Trophoblast cell (in vitro differentiated cells and primary cell): ENCODE measurements at places on chromosomes 3 and 15.
A peak's percentile ranks its signal among the peaks of the same experiment; 100 is the strongest.

DNA sequence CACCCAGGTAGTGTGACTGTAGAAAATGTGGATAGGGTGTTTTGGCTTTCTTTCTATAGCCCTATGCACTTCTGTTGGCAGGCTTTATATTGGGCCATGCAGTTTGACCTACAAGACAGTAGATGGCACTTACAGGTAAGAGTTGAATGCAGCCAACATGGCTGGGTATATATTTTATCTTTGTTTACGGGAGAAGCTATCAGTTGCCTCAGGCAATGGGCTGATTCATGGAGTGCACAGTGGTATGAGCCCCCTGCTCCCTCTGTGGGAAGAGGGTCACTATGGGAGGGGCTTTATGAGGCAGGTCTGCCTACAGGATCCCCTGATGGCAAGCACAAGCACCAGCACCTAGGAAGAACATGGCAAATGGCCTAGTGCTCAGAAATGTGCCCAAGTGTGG lies 301.2 kb upstream of the CDIN1 start:
- H3K27ac ChIP-seq: no peak overlapping the region
- H3K4me1 ChIP-seq: no peaks in the 10 kb centered on the region
- no peak for DNase-seq
- H3K4me3 ChIP-seq: no peak overlapping the region
- H3K27me3 ChIP-seq: no peaks in the 10 kb centered on the region
- no peaks in the 10 kb centered on the region for H3K36me3 ChIP-seq

GRCh38 chr15:74328331-74329056 lies 39.0 kb downstream of the CYP11A1 start:
- DNase-seq: no peak
- no peaks in the 10 kb centered on the region for H3K27me3 ChIP-seq
- no peak overlapping the region for H3K27ac ChIP-seq
- no peaks in the 10 kb centered on the region for H3K36me3 ChIP-seq
- H3K4me3 ChIP-seq: no peak overlapping the region

GRCh38 chr15:58201516-58201915 lies 63.3 kb downstream of the AQP9 start:
- no peak overlapping the region for H3K4me3 ChIP-seq
- no peaks in the 10 kb centered on the region for H3K27me3 ChIP-seq
- H3K4me1 ChIP-seq: no peaks in the 10 kb centered on the region
- DNase-seq: no peak
- no peaks in the 10 kb centered on the region for H3K36me3 ChIP-seq

DNA sequence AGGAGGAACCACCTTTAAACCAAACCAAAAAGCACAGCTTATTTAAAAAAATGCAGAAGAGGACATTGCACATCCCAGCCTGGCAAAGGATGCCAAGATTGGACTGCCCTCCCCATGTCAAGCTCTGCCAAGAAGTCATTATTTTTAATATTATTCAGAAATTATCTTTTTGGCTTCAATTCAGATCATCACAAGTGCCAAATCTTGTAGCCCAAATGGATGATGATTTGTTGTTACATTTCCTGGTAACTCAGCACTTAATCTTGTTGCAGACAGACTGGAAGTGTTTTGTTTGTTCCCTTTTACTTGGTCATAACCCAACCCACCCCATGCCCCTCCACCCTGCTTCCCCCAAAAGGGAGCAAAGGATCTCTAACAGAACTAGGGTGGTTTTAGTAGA lies 28.1 kb upstream of the LXN start:
- no peak overlapping the region for H3K27ac ChIP-seq
- H3K4me3 ChIP-seq: no peak overlapping the region
- no peaks in the 10 kb centered on the region for H3K27me3 ChIP-seq
- no peaks in the 10 kb centered on the region for H3K36me3 ChIP-seq

- H3K27me3 ChIP-seq: no peaks in the 10 kb centered on the region
- H3K27ac ChIP-seq: no peak overlapping the region
- DNase-seq: no peak
- H3K36me3 ChIP-seq: peaks cover 23% of the 10 kb centered on the region
- no peak overlapping the region for H3K4me3 ChIP-seq
These were observed 54.1 kb upstream of the FURIN start for GRCh38 chr15:90814191-90814821.

- H3K4me3 ChIP-seq: no peak overlapping the region
- peaks cover 9% of the 10 kb centered on the region for H3K4me1 ChIP-seq
- no peaks in the 10 kb centered on the region for H3K27me3 ChIP-seq
- H3K27ac ChIP-seq: no peak overlapping the region
- no peaks in the 10 kb centered on the region for H3K36me3 ChIP-seq
These were observed 19.8 kb downstream of the ST3GAL6 start for GRCh38 chr3:98782824-98783500.

- no peaks in the 10 kb centered on the region for H3K4me1 ChIP-seq
- H3K36me3 ChIP-seq: no peaks in the 10 kb centered on the region
- H3K4me3 ChIP-seq: no peak overlapping the region
These were observed 1216.9 kb upstream of the GBE1 start for GRCh38 chr3:82978368-82978767.

DNA sequence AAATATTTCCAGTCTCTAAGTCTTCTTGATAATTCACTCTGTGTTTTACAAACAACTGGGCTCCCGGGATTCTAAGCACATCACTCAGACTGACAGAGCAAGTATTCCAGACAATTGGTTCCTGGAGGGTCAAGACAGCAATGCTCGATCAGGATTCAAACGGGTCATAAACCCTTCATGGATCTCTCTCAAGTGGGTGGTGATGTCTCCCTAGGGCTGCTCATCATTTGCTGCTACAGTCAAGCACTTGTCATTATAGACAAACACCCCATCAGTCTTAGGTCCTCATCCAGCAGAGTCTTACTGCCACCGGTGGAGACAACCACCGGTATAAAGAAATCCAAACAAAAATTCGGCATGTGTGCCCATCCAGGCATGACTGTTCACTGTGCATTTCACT lies 921.1 kb downstream of the FHIT start:
- no peak overlapping the region for H3K4me3 ChIP-seq
- no peak for DNase-seq
- no peaks in the 10 kb centered on the region for H3K27me3 ChIP-seq
- H3K27ac ChIP-seq: no peak overlapping the region
- H3K36me3 ChIP-seq: no peaks in the 10 kb centered on the region

DNA sequence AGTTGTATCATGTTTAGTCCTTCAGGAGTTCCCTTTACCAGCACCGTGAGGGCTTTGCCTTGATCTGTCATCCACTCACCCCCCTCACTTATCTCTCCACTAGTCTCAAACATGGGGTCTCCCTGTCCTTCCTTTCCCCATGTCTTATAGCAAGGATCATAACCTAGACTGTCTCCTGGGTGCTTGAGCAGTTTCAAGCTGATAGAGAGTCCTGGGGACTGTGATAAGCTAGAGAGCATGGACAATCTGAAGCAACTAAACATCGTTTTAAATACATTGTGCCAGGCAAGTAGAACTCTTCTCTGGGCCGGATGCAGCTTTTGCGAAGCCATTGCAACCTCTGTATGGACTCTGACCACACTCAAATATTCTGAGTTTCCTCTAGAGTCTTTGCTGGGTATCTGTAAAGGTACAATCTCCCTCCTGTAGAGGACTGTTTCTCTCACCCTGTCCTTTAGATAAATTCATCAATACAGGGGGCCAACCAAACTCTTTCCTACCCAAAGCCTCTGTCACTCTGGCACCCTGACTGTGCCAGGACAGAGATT lies 684.6 kb upstream of the NR2F2 start:
- H3K27ac ChIP-seq: no peak overlapping the region
- H3K36me3 ChIP-seq: no peaks in the 10 kb centered on the region
- no peak for DNase-seq
- H3K4me1 ChIP-seq: no peaks in the 10 kb centered on the region
- no peak overlapping the region for H3K4me3 ChIP-seq
- no peaks in the 10 kb centered on the region for H3K27me3 ChIP-seq

DNA sequence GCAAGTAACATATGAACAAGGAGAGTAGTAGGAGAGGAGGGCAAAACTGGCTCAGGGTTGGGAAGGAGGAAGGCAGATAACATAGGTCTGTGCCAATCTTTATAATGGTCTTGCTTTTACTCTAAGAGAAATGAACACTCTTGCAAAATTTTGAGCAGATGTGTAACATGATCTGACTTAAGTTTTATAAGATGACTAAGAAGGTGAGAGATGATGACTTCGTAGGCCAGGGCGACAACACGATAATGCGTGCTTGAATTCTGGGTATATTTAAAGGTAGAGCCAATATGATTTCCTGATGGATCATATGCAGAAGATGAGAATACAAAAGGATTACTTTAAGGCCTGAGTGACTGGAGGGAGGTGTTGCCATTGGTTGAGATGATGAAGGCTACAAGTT lies 265.4 kb upstream of the KCNMB2 start:
- H3K27me3 ChIP-seq: no peaks in the 10 kb centered on the region
- H3K4me3 ChIP-seq: no peak overlapping the region
- H3K27ac ChIP-seq: no peak overlapping the region
- DNase-seq: no peak
- H3K4me1 ChIP-seq: no peaks in the 10 kb centered on the region

GRCh38 chr3:172325461-172325860 lies 122.8 kb downstream of the GHSR start:
- no peak overlapping the region for H3K27ac ChIP-seq
- no peak for DNase-seq
- peaks cover 42% of the 10 kb centered on the region for H3K36me3 ChIP-seq
- no peaks in the 10 kb centered on the region for H3K4me1 ChIP-seq
- H3K4me3 ChIP-seq: no peak overlapping the region

DNA sequence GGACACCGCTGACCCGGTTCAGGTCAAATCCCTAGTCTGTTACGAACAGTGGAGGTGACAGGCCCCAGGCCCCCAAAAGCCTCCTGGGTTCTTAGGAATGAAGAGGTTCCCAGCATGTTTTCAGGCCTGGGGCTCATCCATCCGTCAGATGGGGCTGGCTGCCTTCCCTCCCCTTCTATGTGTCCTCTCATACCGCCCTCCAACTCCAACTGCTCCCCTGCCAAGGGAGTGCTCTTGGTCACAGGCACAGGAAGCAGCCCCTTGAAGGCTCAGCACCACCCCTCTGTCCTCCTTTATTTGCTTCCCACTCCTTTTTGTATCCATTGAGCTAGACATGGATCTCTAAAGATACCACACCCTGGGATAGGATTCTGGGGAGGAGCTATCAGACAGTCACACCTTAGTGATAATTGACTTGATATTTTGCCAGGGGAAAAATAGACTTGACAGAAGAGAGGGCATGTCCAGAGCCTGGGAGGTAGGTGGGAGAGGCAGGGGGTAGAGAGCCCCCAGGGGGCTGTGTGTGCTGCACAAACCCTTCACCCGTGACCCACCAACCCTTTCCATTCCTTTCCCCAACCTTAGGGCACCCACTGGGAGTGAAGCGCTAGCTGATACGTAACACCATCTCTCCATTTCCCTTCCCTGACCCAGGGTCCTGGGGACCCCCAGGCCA lies 10.7 kb upstream of the CSPG4 start:
- no peak overlapping the region for H3K4me3 ChIP-seq
- H3K4me1 ChIP-seq: peaks cover 8% of the 10 kb centered on the region
- DNase-seq: peak; percentile 41

GRCh38 chr3:173006006-173006405 lies 135.0 kb downstream of the SPATA16 start:
- no peak overlapping the region for H3K4me3 ChIP-seq
- H3K27me3 ChIP-seq: no peaks in the 10 kb centered on the region
- H3K4me1 ChIP-seq: no peaks in the 10 kb centered on the region

- DNase-seq: peak; percentile 29
- no peak overlapping the region for H3K27ac ChIP-seq
- H3K4me1 ChIP-seq: peaks cover 7% of the 10 kb centered on the region
- H3K36me3 ChIP-seq: no peaks in the 10 kb centered on the region
- peak overlapping the region; percentile 83 for H3K4me3 ChIP-seq
These were observed 993 bp downstream of the PLCL2 start for GRCh38 chr3:16885593-16886302.

DNA sequence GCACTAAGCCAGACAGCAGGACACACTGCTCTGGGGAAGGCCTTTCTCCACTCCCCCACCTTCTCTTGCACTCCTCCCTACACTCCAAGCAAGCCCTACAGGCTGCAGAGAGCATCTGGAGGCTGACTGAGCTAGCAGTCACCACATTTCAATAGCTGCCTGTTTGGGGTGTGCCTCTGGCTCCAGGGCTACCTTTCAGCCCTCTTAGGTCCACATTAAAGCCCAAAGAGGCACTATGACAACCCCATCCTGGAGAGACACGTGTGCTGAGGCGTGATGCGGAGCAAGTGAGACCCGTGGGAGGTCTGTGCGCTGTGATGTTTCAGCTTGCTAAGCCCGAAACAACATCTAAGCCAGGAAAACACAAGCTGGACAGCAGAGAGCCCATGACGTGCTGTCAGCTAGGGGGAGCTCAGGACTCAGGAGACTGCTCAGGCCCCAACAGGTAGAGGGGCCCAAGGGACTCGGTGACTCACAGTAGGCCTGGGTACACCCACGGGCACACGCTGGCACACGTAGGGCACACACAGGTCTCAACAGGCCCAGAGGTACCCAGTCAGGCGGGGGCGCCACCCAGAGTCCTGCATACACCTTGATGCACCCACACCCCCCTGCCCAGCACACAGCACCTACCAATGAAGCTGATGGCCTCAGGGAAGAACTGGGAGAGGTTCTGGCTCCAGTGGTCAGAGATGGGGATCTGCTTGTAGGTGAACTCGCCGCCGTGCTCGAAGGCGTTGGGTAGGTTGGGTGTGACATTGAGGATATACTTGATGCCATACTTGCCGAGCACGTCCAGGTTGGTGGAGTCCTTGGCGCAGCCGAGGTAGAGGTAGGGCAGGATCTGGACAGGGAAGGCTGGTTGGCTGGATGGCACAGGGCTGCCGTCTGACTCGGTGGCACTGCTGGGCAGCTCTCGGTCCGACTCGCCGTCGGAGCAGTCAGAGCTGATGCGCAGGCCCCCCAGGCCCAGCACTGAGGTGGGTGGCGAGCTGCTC lies 2.8 kb downstream of the DUSP7 start:
- peaks cover 32% of the 10 kb centered on the region for H3K36me3 ChIP-seq
- peaks cover 25% of the 10 kb centered on the region for H3K4me1 ChIP-seq
- DNase-seq: no peak
- H3K27me3 ChIP-seq: no peaks in the 10 kb centered on the region
- H3K27ac ChIP-seq: no peak overlapping the region
- H3K4me3 ChIP-seq: no peak overlapping the region

- H3K27me3 ChIP-seq: no peaks in the 10 kb centered on the region
- no peak overlapping the region for H3K27ac ChIP-seq
- no peak for DNase-seq
- peaks cover 4% of the 10 kb centered on the region for H3K36me3 ChIP-seq
- no peaks in the 10 kb centered on the region for H3K4me1 ChIP-seq
- H3K4me3 ChIP-seq: no peak overlapping the region
These were observed 29.0 kb downstream of the PCCB start for GRCh38 chr3:136279092-136279491.
